Left renal cortex interstitium (tissue), 4 donors: ENCODE measurements at places on chromosomes 7 and 10. TPM values are rescaled to one million over a fixed set of nuclear protein-coding genes. Genes with fewer than 3 reads are reported as not detected.

DNA sequence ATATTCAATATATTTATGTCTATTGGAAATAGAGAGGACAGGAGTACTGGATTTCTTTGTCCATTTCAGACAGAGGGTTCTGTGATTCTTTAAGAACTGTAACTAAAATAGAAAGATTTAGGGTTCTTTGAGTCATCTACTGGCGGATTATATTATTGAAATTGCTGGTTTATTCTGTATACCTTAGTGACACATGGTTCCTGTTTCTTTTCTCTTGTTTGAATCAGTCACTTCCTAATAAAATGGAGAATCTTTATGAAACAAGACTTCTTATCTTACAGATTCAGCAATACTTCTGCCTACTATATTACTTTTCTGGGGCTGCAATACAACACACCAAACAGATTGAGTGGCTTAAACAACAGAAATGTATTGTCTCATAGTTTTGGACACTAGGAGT lies 20.8 kb upstream of the ZNF800 start:
- no peak for DNase-seq

- no peak for DNase-seq
Measured at GRCh38 chr10:129341087-129341486, 126.0 kb upstream of the MGMT start.

DNA sequence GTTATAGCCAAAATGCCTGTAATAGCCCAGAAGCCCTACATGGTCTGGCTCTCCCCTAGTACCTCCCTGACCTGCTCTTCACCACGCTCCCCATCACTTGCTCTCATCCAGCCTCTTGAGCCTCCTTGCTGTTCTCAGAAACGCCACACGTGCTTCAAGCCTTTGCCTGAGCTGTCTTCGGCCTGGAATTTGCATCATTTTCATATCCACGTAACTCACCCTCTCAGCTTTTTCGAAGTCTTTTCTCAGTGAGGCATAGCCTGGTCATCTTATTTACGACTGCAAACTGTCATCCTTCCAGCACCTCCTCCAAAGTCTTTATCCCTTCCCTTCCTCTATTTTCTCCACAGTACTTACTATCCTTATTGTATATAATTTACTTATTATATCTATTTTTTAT lies 151.0 kb upstream of the AHR start:
- DNase-seq: no peak

DNA sequence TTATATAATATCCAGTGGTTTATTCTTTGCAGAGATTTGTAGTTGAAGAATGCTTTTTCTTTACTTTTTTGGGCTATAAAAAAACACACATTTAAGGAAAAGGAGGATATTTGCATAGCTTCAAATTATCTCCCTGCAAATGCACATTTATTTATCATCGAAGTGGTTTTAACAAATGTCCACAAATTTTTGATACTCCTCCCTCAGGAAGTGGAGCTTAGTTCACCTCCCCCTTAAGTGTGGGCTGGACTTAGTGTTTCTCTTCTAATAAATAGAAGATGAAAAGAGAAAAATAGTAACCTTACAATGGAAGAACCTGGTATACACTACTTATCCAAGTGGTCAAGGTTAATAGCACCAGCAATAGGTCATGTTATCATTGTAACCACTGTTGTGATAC lies 537.6 kb downstream of the ARL4A start:
- DNase-seq: no peak

DNA sequence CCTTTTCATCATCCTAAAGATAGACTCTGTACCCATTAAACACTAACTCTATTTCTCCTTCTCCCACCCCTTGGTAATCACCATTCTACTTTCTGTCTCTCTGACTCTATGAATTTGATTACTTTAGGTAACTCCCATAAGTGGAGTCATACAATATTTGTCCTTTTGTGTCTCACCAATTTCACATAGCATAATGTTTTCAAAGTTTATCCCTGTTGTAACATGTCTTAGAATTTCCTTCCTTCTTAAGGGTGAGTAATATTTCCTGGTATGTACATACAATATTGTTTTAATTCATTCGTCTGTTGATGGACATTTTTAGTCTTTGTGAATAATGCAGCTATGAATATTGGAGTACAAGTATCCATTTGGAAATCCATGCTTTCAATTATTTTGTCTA lies 50.9 kb upstream of the CDCA7L start:
- no peak for DNase-seq

DNA sequence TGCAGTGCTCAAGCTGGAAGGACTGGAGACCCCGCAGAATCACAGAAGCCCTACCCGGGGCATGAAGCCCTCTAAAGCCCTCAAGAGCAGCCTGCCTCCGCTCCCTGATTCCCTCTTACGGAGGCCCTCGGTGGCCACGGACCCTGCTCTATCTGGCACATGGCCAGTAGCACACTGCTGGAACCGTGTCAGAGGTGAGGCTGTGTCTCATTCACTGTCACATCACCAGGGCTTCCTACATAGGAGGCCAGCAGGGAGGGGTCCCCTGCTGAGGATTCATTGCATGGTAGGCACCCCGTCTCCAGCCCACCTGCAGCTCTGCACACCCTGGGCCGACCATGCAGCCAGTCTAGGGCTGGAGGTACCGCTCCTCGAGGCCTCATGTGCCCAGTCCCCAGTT lies 259.2 kb downstream of the TNS3 start:
- no peak for DNase-seq

DNA sequence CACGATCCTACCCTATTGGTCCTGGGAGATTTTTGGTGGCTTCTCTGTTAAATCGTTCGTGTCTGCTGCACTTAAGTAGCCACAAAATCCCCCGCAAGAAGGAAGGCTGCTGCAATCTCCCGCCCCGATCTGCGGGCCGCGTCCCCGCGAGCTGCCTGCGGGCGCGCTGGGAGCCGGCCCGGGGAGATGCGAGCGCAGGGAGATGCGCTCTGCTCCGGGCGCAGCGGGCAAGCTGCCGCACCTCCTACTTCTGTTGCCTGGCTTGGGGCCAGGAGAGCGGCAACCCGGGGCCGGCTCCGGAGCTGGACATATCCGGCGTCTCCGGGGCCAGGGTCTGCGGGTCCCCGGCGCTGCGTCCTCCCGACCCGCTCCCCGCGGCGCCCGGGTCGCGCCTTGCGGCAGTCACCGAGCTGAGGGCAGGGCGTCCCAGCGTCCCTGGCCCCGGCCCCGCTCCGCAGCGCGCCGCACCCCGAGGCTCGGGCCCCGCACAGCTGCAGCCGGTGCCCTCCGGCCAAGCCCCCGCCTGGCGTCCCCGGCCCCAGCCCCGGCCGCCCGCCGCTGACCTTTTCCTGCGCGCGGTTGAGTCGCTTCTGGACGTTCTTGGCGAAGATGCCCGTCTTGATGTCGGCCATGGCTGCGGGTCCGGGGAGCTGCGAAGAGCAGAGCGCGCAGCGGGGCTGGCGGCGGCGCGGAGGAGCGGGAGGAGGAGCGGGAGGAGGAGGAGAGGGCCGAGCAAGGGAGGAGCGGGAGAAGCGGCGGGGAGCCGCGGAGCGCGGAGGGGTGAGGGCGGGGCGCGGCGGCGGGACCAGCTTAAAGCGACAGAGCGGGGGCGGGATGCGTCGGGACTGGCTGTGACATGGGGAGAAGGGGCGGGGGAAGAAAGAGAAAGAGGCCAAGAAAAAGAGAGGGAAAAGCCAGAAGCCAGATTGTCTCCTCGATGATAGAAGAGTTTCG lies at the start of gene AMPH:
AMPH (minus strand) TSS at position 654 of the 954 bp plus-strand sequence; CDS start at position 632, 22 bp downstream.
- DNase-seq: peak; percentile 51

DNA sequence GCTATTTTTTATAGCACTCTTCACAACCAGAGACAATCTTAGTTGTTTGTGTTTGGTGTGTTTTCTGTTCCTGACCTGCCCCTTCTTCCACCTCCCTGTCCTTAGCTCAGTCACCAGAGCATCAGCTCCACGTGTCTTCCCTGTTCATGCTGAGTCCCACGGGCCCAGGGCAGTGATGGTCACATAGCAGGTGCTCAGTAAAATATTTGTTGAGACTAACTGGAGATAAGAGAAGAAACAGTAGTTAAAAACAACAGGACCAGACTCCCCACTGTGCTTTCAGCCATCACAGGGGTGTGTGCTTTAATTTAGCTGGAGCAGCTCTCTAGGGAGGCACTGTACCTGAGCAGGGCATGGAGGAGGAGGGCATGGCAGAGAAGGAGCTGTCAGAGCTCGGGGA lies 307.3 kb upstream of the ZNF32 start:
- no peak for DNase-seq

- DNase-seq: no peak
Measured at GRCh38 chr10:118669835-118670234, 74.4 kb upstream of the PRLHR start.

- DNase-seq: no peak
Measured at GRCh38 chr7:53013925-53014324, 21.5 kb upstream of the POM121L12 start.

DNA sequence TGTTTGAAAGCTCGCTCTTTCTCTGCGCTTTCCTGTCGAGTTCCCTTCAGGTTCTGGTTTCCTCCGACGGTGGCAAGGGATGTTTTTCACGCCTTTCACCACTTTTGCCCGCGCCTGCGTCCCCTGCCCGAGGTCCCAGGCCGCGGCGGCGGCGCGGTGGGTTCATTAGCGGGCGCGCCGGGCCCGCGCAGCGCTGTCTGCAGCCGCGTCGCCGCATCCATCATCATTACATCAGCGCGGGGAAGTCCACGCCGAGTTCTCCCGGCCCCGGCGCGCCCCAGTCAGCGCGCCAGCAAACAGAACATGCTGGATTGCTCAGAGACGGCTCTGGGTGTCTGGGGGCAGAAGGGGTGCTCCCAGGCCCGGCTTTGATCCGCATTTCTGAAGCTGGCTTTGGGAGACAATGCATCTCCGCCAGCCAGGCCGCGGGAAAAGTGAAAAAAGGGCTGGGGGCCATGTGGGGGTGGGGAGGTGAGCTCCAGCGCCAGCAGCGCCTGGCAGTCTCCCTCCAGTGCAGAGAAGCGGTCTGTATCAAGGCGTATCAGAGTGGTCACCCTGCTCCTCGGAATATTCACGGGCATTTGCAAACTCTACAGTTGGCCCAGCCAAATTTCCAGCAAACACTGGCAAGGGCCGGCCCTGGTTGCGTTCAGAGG lies 8.9 kb downstream of the GLI3 start:
- DNase-seq: no peak

CDHR1 gene
- polyA plus RNA-seq: 0.68 TPM

SLC29A4 gene
- polyA plus RNA-seq: 20.3 TPM

RBM20 gene
- 3.2 TPM for polyA plus RNA-seq

RBM33 gene
- 47.6 TPM for polyA plus RNA-seq

ARHGEF35 gene
- polyA plus RNA-seq: 20.7 TPM
